Activated T-cell treated with anti-CD3 and anti-CD28 coated beads, Interleukin-2, amount 50 U/mL, for 1 hour (primary cell): ENCODE measurements at places on chromosomes 12 and 14.

- no peak for DNase-seq
These were observed 411.4 kb downstream of the CCDC91 start for GRCh38 chr12:28601570-28602058.

DNA sequence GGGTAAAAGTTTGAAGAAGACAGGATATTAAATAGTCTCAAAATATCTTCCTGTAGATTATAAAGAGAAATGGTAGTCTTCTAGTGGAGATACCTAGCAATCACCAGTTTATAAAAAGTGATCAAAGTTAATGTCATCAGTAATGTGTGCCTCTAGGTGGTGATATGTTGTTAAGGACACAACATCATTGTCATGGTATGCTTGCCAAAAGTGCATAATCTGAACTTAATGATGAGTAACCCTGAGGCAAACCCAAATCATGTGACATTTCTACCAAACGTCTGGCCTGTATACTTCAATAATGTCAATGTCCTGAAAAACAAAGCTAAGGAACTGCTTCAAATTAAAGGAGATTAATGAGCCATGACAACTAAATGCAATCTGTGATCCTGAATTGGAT lies 214.7 kb downstream of the PHLDA1 start:
- no peak for DNase-seq

GRCh38 chr14:37584211-37585100 lies 10.6 kb downstream of the FOXA1 start:
- DNase-seq = no peak

GRCh38 chr14:88289234-88289633 lies 33.8 kb downstream of the KCNK10 start:
- no peak for DNase-seq

DNA sequence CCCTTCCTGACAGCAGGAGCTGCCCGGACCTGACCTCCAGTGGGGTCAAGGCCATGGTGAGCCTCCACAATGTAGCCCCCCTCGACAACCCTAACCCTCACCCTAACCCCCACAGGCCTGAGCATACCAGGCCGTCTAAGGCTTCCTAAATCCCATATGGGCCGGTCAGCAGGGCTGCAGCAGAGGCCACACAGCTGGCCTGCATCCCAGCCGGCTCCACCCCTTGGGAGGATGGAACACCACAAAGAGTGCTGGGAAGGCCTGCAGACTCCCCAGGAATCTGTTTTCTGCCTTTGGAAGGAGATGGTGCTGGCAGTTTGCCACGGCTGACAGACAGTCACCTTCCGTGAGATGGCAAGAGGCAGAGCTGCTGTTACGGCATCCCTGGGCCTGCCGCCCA lies 2.8 kb downstream of the TMEM179 start:
- no peak for DNase-seq

DNA sequence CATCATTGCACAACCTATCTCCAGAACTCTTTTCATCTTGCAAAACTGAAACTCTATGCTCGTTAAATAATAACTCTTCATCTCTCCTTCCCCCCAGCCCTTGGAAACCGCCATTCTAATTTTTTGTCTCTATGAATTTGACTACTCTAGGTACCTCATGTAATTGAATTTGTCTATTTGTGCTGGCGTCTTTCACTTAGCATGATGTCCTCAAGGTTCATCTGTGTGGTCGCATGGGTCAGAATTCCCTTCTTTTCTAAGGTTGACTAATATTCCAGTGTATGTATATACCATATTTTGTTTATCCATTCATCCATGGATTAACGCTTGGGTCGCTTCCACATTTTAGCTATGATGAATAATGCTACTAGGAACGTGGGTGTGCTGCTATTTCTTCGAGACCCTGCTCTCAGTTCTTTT lies 80.1 kb downstream of the PLXNC1 start:
- DNase-seq = no peak

GRCh38 chr12:106132175-106133135 lies 6.3 kb downstream of the NUAK1 start:
- no peak for DNase-seq

GRCh38 chr12:49541911-49542505 lies 3.2 kb downstream of the KCNH3 start:
- DNase-seq = no peak

GRCh38 chr12:47023953-47024352 lies 55.5 kb upstream of the PCED1B start:
- DNase-seq = no peak

DNA sequence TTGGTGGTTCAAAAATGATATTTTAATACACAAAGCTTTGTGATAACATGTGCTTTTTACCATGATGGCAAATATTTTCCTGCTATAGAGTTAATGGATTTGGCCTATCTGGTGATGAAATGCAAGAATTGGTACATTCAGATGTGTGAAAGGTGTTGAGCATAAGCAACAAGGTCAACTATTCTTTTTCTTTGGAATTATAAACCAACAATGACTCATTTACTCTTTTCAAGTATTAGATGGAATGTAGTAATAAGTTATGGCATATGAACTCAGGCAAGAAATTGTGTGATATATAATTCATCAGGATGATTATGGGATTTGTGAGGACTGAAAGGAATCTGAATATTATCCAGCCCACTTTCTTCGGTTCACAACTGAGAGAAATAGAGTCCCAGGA lies 471.4 kb downstream of the ETNK1 start:
- no peak for DNase-seq

- DNase-seq = no peak
These were observed 2.8 kb downstream of the ADSS1 start for GRCh38 chr14:104726600-104727451.

DNA sequence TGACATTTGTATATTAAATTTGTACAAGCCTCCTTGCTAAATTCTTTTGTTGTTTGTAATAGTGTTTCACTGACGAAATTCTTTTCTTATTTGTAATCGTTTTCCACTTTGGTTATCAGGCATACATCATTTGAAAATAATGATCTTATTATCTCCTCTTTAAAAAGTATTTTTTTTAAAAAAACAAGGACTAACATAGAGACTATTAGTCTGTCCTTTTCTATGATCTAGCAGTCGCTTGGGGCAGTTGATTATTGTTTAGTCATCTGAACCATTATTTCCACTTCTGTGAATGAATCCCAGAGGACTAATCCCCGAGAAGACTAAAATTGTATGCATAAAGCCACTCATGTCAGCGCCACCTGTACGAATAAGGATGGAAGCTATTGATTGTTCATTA lies 11.5 kb downstream of the ADGRD1 start:
- DNase-seq = no peak

DNA sequence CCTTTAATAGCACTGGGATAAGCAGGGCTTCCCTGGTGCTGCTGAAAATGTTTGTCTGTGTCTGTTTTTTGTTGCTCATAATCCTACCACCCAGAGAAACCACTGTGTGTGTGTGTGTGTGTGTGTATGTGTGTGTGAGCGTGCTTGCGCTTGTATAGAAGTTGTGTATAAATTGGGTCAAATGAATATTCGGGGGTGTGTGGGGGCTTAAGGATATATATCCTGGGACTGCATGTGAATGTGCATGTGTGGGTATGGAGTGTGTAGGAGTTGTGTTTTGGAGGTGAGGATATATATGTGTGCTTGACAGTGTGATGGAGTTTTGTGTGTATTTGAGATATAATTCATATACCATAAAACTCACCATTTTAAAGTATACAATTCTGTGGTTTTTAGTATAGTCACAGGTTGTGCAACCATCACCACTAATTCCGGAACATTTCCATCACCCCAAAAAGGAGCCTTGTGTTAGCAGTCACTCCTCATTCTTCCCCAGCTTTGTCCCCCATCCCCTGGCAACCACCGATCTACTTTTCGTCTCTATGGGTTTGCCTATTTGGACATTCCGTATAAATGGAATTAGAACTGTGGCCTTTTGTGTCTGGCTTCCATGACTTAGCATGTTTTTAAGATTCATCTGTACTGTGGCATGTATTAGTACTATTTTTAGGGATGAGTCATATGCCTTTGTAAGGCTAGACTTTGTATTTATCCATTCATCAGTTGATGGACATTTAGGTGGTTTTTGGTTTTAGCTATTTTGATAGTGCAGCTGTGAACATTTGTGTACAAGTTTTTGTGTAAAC lies 25.6 kb downstream of the TCTN1 start:
- DNase-seq = no peak

DNA sequence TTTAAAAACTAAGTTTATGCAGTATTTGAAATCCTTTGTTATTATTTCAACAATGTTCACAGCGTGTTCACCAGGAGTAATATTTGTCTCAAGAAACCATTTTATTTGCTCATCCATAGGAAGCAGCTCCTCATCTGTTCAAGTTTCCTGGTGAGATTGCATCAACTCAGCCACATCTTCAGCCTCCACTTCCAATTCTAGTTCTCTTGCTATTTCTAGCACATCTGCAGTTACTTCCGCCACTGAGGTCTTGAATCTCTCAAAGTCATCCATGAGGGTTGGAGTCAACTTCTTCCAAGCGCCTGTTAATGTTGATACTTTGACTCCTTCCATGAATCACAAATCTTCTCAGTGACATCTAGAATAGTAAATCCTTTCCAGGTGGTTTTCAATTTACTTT lies 18.0 kb downstream of the CLEC9A start:
- no peak for DNase-seq

GRCh38 chr14:75648066-75648838 lies 12.4 kb downstream of the ERG28 start:
- no peak for DNase-seq

DNA sequence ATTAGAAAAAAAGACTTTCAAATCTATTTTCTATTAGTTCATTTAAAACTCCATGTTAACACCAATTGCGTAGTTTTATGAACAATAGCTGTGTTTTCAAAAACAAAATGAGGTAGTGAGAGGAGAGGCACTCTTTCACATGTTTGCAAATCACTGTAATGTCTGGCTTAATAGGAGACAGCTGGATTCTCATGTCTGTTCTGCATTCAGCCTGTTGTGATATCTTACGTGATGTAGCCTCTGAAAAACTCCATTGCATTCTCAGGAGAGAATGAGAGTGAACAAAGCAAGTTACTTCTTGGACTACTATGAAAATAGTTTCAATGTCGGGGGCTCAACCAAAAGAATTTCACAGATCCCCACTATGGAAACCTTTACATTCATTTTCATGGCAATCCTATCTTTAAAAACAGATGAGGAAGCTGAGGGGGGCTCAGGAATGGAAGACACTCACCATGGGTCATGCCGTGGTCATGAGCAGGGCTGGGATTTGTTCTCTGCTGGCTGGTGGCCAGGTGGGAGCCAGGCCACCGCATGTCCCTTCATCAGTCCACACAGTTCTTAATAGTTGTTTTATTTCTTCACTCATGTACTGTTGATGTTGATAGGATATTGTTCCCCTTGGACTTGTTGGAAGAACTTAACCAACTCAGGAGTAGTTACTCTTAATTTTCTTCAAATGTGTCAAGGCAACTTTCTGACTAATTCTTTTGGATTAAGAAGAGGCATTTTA lies 346.2 kb upstream of the FAR2 start:
- no peak for DNase-seq
